Fibroblast of lung (primary cell): ENCODE measurements at places on chromosomes 7 and 10.

- no peak for DNase-seq
These were observed 69.7 kb downstream of the MLLT10 start for GRCh38 chr10:21603721-21604120.

- DNase-seq, result no peak
These were observed 228.3 kb upstream of the TPK1 start for GRCh38 chr7:145064114-145064513.

- no peak for DNase-seq
These were observed 237.0 kb downstream of the WDR37 start for GRCh38 chr10:1293157-1293556.

DNA sequence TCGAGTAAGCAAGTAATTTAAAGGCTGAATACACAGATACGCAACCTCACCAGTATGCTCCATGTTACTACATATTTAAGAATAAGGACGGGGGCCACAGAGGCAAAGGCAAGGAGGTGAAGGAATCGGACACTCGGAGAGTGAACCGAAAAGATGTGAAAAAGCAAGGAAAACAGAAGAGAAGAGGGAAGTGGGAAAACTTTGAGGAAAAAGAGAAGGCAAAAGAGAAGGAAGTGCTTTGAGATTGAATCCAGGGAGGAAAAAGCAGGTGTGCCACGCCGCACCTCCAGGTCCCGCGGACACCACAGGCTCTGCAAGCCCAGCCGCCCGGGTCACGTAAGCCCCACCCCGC, 367 bp upstream of the AVL9 start:
- no peak for DNase-seq

- DNase-seq, result peak; percentile 61
These were observed 7.8 kb upstream of the UBE2D1 start for GRCh38 chr10:58326967-58327381.

GRCh38 chr10:87974769-87975168, 111.3 kb downstream of the PTEN start:
- no peak for DNase-seq

DNA sequence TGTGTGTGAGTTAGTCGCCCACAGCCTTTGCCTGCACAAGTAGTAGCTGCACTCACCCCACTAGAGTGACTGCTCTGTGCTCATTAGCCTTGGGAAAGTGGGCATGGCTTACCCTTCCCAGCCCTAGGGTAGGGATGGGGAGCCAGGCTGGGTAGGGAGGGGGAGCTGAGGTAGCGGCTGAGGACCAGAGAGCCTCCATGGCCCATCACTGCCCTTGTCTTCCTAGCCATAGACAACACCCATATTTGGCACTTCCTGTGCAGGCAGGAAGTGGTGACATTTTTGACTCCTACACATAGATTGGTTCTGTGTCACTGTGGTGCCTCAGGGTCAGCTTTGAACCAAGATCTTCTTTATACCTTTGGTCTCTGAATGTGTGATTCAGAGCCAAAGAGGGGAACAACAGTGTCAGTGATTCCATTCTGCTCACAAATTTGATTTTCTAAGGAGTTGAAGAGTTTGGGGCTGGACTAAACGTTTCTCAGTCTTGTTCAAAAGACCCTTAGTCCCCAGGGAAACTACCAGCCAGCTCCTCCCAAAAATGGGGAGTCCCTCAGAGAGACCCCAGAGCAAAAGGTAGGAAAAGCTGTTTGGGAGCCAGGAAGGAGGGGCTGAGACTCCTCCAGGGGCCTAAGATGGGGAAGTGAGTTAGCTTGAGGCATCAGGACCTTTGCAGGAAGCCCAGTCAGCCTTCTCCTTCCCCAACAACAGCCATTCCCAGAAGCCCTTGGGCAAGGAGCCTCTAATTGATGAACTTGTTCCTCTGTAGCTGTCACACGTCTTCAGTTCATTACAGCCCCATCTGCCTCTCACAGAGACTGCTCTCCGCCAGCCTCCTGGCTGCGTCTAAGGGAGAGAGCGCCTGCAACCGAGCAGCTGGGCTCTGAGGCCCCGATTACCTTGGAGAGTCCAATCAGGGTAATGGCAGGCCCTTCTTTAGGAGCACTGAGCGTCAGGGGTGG, 135.0 kb downstream of the CDH23 start:
- DNase-seq, result no peak
